ENCODE measurements at places on chromosomes 5 and 9.
A peak's percentile ranks its signal among the peaks of the same experiment; 100 is the strongest.

- no peak for DNase-seq
Measured at GRCh38 chr5:180595381-180596114, 4.2 kb upstream of the SCGB3A1 start.

GRCh38 chr5:36728697-36729543 is 122.5 kb downstream of the SLC1A3 start:
- DNase-seq, result no peak

- no peak for DNase-seq
Measured at GRCh38 chr9:133274236-133275104, 531 bp downstream of the ABO start.

GRCh38 chr5:80083101-80083890 is 48.1 kb downstream of the THBS4 start:
- peak; percentile 47 for DNase-seq

GRCh38 chr9:136538599-136539426 is 7.0 kb downstream of the NOTCH1 start:
- DNase-seq, result no peak

DNA sequence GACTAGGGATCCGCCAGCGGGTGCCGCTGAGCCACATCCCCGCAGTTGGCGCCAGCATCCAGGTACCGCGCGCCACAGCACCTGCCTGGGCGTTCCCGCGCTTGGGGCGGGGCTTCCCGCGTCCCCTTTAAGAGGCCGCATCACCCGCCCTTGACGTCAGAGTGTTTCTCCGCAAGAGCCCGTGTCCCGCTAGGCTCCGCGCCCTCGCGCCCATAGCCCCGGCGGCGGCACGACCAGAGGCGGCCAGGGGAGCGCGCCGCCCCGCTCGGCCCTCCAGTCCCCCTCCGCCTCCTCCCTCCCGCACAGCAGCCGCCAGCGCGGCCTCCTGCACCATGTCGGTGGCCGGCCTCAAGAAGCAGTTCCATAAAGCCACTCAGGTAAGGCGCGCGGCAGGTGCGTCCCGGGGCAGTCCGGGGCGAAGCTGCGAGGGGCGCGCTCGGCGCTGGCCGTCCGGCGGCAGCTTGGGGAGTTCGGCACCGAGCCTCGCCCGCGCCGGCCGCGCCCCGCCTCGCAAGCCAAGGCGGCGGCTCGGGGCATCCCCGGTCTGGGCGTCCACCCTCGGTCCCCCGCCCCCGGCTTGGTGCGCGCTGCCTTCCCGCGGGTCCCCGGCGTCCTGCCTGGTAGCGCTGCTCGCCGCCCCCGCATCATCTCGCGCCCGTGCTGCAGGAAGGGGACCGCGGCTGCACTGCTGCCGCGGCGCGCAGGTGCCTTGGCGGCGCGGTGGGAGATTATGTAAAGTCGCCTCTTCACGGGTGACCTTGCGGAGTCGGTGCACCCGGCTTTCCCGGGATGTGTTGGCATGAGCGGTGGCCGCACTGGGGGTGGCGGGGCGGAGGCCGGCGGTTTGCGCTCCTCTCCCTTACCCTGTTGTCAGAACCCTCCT is at the start of gene SH3GL2:
Gene SH3GL2, plus strand, starts transcription at position 156 of the 883 bp plus-strand sequence.
- DNase-seq, result no peak

DNA sequence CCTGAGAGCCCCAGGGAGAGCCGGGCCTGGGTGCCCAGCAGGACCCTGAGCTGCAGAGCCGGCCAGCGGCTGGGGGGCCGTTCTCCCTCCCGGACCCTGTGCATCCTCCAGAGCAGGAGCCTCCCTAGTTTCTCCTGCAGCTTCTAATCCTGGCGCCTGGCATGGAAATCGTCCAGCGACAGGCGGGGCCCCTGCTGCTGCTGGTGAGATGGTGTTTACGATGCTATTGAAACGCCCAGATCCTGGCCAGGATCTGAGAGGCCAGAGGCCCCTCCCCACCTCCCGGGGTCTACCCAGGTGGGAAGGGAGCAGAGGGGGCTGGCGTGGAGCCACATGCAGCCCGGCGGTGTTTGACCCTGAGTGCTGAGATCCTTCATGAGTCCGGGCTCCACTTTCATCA is 38.2 kb upstream of the CEP72 start:
- no peak for DNase-seq

- no peak for DNase-seq
Measured at GRCh38 chr9:109640580-109641371, 139.2 kb upstream of the PALM2AKAP2 start.

- no peak for DNase-seq
Measured at GRCh38 chr5:81787474-81788242, 36.8 kb upstream of the SSBP2 start.

DNA sequence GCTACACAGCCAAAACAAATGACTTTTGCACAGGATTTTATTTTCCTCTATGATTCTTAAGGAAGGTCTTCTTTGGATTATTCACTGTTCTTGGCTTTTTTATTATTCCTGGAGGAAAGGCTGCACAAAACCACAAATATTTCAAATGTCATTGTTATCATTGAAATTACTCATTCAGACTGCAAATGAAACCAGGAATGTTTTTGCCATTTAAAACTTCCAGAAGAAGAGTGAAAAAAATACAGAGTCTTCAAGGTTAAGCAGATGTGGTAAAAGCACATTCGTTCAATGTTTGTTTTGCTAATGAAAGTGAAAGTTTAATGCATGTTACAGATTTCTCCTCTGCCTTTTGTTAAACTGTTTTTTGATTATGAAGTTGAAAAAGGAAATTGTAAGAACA is 238.2 kb downstream of the TLE4 start:
- no peak for DNase-seq

- DNase-seq, result no peak
Measured at GRCh38 chr5:40221796-40222195, 457.9 kb upstream of the PTGER4 start.

DNA sequence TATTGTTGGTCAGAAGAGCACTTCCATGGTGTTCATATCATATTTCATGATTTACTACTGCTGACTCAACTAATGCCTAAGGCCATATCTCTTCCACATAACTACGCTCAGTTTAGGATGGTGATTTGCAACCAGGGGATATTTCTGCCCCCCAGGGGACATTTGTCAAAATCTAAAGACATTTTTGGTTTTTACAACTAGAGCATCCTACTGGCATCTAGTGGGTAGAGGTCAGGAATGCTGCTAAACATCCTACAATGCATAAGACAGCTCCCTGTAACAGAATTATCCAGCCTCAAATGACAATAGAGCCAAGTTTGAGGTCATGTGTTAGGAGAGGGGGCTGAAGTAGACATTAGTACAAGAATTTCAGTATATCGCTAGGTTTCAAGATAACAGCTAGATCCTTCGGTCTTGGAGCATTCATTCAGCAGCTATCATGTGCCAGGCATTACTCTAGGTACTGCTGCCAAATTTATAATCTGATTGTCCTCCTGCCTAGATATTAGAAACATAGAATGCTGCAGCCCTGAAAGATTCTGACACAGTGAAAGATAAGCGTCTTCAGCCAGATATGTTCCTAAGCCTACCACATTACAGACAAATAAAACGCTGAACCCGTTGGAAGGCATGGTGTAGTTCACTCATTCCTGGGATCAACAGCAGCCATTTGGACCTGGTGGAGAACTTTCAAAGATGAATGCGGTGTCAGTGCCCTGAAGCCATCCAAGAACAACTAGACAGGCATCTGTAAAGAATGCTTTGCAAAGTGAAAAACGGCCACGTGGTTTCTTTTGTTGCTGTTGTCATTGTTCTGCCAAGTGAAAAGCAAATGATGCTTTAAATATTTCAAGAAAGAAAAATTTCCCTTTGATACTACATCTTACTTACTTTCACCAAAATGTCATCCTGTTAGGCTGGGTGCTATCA is 55.5 kb upstream of the FST start:
- DNase-seq, result no peak

DNA sequence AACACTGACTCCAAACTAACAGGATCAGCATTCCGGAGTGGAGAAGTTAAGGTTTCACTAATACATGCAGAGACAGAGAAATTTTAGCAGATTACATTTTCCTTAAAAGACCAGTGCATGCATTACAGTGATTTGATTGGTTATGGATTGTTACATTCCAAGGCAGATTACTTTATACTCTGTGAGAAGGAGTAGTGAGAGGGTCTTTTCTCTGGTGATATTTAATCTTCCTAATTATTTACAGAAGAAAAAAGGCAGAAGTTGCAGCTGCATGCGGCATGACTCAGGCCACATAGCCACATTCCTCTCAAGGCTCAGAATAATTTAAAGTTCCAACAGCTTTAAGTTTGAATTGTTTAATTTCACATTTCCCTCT is 53.0 kb upstream of the PDZD2 start:
- DNase-seq, result no peak

DNA sequence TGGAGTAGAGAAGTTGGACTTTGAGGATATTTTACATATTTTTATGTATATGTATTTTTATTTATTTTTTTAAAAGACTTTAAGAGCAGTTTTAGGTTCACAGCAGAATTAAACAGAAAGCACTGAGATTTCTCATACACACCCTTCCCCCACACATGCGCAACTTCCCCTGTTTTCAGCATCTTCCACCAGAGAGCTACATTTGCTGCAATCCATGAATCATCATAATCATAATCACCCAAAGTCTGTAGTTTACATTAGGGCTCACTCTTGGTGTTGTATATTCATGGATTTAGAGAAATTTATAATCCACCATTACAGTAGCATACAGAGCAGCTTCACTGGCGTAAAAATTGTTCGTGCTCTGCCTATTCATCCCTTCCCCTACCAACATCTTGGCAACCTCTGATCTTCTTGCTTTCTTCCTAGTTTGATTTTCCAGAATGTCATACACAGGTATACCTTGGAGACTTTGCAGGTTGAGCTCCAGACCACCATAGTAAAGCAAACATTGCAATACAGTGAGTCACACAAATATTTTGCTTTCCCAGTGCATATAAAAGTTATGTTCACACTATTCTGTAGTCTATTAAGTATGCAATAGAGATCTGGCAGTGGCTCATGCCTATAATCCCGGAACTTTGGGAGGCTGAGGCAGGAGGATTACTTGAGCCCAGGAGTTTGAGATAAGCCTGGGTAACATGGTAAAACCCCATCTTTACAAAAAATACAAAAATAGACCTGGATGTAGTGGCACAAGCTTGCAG is 9.6 kb upstream of the CCDC171 start:
- no peak for DNase-seq

- DNase-seq, result no peak
Measured at GRCh38 chr5:81393783-81394718, at the start of gene ACOT12. Gene ACOT12, minus strand, starts transcription at chr5:81394134. Its CDS starts 20 bp downstream, at chr5:81394114.

GRCh38 chr5:17113174-17113958 is 104.1 kb upstream of the BASP1 start:
- DNase-seq, result no peak

GRCh38 chr5:80229902-80230255 is 26.0 kb downstream of the SERINC5 start:
- DNase-seq, result no peak

DNA sequence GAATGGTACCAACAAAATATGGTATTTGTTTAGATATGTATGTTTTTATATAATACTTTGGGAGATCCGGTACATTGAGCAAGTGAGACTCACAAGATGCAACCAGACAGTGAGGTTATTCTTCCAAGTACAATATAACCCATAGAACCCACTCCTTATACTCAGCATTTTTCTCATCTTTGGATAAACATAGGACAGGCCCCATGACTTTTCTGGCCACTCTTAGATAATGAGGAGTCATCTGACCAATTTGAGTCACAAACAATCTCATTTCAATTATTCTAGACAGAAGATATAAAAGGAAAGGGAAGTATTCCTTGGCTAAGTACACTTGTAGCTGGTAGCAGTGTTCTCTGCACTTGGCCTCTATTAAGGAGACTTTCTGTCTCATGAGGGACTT is 150.2 kb downstream of the SGCD start:
- DNase-seq, result no peak
